NCI-H345 (cell line): ENCODE measurements at places on chromosomes 5 and 9.

DNA sequence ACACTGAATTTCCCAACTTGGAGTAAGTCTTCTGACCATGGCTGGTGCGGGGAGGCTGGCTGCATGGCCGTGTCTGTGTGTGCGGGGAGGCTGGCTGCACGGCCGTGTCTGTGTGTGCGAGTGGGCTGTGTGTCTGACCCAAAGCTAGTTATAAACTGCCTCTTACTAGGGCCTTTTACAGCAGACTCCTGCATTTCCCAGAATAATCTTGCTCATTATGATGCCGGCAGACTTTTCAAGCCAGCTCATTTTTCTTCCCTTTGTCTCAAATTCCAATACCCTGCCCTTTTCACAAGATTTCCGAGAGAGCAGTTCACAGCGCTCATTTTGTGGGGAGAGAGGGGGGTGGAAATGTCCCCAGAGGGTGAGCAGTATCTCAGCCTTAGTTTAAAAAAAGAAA lies 470.7 kb upstream of the BRINP1 start:
- no peak for DNase-seq

GRCh38 chr9:994005-994404 lies 17.6 kb downstream of the DMRT3 start:
- no peak for DNase-seq

DNA sequence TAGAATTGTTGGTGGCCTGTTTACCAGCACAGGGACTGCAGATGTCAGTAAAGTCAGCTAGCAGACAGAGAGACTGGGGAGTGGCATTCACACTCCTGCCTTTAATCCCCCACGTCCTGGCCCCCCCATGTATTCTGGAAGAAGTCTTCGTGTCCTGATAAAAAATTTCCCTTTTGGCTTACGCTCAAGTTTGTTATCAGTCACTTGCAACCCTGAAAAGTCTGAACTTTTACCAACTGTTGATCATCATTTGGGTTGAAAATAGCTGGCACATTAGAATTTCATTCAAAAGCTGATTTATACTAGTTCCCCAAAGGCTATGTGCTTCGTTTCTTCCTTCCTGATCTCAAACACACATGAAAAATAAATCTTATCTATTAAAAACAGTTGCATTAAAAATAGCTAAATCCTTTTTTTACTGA lies 5.8 kb upstream of the CRHBP start:
- no peak for DNase-seq

- DNase-seq = no peak
These were observed 185.6 kb upstream of the NR3C1 start for GRCh38 chr5:143588933-143589662.

DNA sequence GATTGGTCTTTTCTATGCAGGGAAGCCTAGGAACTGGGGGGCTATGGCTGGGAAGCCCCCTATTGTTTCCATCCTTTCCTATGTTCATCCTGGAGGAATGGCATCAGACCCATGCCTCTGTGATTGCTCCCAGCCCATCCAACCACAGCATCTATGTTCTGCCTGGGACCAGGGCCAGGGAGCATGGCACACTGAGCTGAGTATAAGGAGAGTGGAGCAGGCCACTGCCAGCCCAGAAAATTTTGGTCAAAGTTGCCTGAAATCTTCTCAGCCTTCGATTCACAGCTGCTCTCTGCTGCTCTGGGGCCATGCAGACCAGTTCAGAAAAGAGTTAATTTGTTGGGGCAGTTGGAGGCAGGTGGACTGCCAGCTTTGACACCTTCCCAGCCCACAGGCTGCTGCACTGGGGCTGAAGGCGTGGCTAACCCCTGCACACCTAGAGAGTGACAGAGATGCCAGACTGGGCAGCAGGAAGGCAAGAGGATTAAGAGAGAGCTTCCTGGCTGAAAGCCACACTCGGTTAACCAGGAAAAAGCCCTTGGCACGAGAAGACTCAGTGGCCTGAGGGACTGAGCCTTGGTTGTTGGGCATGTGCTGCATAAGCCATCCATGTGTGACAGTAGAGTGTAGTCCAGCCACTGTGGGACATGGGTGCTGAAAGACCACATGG lies 12.1 kb downstream of the TGFBI start:
- no peak for DNase-seq

GRCh38 chr9:137316012-137316981 lies 14.2 kb upstream of the NRARP start:
- DNase-seq = no peak

- DNase-seq = no peak
These were observed 53.3 kb upstream of the PSD2 start for GRCh38 chr5:139742173-139742903.

GRCh38 chr5:79582186-79582585 lies 30.1 kb upstream of the TENT2 start:
- peak; percentile 77 for DNase-seq

DNA sequence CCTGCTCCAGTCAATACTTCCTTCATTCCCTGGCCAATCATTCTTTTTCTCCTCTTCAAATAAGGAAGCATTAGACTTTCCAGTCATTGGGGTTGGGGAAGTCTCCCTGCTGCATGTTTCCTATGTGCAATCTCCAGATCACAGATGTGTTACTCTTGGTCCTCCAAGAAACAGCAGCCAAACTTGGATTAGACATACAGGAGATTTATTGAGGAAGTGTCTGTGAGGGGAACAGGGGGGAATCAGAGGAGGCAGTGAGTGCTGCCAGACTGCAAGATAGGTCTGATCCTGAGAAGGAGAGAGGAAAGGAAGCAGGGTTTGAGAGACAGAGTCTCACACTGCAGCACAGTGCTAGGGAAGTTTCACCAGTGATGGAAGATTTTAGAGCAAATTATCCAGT lies 40.6 kb upstream of the SLIT3 start:
- no peak for DNase-seq

DNA sequence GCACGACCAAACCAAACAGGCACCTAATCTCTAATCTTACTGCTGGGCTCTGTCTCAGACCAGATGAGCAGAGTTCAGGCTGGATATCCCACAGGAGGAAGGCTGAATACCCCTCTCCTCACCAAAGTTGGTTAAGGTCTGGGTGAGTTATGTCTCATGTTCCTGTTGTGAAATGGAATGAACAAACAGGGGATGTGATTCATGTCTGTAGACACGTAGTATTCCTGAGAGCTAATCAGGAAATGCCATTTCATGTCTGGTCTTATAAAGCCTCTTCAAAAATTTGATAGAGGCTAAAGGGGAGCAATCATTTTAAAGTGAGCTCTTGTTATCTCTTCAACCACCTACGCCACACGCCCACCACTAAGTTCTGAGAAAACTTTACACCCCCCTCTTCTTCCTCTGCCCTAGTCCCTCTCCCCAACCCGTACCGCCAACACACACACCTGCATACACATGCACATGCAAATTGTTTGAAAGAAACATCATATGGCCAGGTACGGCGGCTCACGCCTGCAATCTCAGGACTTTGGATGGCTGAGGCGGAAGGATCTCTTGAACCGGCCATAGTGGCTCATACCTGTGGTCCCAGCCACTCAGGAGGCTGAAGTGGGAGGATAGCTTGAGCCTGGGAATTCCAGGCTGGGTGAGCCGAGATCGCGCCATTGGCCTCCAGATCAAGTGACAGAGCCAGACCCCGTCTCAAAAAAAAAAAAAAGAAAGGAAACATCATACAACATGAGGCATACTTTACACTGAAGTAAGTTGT lies 69.8 kb upstream of the RAI14 start:
- no peak for DNase-seq

GRCh38 chr5:926417-927171 lies 33.9 kb downstream of the TRIP13 start:
- DNase-seq = no peak

DNA sequence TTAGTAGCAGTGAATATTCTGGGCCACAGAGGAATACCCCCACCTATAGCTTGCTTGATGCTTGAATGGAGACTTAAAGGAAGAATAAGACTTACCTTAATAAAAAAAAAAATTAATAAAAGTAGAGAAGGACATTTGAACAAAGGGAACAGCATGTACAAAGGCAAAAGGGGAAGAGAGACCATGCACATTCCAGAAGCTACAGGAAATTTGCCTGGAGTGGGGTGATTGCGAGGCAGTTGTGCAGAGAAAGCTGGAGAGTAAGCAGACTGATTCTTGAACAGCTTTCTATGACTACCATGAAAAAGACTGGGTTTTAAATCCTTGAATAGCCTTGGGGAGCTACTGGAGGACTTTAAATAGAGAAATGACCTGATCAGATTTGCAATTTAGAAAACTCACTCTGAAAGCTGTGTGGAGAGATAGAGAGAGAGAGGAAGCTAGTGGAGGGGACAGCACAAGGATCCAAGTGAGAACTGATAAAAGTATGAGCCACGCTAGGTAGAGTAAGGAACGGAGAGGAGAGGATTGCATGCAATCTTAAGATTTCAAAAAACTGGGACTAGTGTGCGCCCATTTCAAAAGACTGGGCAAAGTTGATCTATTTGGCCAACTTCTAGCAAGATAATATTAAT lies 12.5 kb upstream of the SSBP2 start:
- no peak for DNase-seq

- no peak for DNase-seq
These were observed 176.1 kb downstream of the CWC27 start for GRCh38 chr5:64944868-64945267.

- no peak for DNase-seq
These were observed 126.8 kb downstream of the GCNT1 start for GRCh38 chr9:76585487-76586389.

DNA sequence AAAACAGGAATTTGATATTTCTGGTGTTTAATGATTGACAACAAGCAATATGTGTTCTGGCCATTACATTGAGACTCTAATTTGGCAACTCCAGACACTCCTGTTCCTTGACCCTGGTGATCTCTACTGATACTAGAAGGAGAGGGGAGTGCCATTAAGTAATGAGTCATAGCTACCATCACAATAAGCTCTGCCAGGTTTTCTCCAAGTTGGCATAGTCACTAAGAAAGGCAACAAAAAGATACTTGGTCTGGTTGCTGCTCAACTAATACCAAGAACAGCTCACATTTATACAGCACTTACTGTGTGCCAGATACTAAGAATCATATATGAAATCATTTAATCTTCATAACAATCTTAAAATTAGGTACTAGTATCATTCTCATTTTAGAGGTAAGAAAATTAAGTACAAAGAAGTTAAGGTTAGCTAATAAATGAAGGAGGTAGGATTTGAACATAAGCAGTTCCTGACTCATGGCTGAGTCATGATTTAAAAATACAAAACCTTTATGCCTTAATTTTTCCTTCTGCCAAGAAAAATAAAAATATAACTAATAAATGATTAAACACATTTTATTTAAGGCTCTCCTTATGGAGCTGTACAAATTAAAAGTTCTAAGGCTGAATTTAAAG lies 19.9 kb upstream of the PRXL2C start:
- DNase-seq = no peak

GRCh38 chr5:178207917-178208280 lies 3.6 kb downstream of the HNRNPAB start:
- no peak for DNase-seq

- peak; percentile 45 for DNase-seq
These were observed 21.9 kb upstream of the QSOX2 start for GRCh38 chr9:136267261-136268111.

- DNase-seq = no peak
These were observed 31.6 kb downstream of the ATP6V0E1 start for GRCh38 chr5:173015192-173015591.

- DNase-seq = no peak
These were observed 6.8 kb downstream of the ABCA1 start for GRCh38 chr9:104921067-104921741.

- no peak for DNase-seq
These were observed 93.2 kb downstream of the GLIS3 start for GRCh38 chr9:4206718-4207117.

GRCh38 chr5:113900816-113901215 lies 387.3 kb downstream of the YTHDC2 start:
- no peak for DNase-seq

DNA sequence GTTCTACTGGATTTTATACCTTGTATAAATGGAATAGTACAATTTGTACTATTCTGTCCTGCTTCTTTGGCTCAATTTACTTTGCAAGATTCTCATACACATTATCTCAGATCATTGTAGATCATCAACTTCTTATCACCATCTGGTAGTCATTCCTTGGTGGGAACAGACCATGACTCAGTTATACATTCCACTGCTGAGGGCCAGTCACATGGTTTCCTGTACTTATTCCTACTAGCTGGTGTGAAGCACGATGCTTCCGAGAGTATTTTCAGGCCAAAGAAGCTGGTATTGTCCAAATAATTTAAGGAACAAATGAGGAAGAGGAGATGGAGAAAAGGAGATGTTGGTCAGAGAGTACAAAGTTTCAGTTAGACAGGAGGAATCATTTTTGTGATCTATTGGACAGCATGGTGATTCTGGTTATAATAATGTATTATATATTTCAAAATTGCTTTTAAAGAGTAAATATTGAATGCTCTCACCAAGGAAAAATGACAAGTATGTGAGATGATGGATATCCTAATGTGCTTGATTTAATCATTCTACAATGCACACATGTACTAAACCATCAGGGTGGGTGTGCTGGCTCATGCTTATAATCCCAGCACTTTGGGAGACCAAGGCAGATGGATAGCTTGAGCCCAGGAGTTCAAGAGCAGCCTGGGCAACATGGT lies 124.1 kb downstream of the SYK start:
- DNase-seq = no peak

GRCh38 chr9:107928701-107929371 lies 439.3 kb upstream of the KLF4 start:
- no peak for DNase-seq

DNA sequence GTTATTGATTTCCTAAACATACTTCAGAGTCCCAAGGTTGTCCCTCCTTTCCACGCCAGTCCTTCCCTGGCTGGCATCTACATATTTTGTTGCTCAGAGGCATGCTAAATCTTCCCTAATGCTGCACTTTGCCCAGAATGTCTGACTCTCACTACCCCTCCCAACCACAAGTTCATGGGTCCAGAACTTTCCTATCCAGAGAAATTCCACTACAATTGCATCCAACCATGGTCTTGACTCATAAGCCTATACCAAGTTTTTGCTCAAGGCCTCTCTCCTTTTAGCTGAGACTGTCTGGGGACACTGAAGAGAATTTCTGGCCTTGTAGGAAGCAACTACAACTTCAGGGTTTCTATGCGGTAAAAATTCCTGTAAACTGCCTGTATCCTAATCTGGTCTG lies 206.3 kb downstream of the BNC2 start:
- no peak for DNase-seq

GRCh38 chr5:11427569-11427968 lies 476.7 kb downstream of the CTNND2 start:
- no peak for DNase-seq

GRCh38 chr9:112477330-112477729 lies 9.3 kb upstream of the KIAA1958 start:
- no peak for DNase-seq

DNA sequence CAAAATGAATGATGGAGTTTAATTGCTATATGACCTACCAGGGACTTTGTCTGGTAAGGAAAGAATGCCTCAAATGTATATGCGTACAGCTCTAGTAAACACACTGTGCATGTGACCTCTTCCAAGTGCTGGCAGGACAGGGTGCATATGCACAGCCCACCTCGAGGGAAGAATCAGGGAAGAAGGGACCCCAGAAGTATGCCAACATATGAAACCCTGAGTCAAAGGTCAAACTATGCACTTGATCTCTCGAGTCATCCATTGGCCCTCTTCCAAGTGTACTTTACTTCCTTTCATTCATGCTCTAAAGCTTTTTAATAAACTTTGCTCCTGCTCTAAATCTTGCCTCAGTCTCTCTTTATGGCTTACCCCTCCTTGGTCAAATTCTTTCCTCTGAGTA lies 804.6 kb upstream of the COX7C start:
- DNase-seq = no peak
